ENCODE measurements at places on chromosomes 3 and 15. TPM values are rescaled to one million over a fixed set of nuclear protein-coding genes. Genes with fewer than 3 reads are reported as not detected.

The CFAP44 gene
- 8.3 TPM for total RNA-seq

DNA sequence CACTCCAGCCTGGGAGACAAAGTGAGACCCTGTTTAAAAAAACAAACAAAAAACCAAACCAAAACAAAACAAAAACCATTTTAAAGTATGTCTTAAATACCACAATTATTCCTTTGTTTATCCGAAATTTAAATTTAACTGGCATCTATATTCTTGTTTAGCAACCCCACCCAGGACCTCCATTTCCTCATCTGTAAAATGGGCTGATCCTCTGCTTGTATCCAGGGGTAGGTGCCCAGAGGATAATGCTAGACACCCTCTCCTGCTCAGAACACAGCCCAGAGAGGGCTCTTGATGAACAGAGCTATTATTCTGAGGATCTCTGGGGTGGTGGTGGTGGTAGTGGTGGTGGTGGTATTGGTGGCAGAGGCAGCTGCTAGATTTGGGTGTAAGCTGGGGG lies 9.8 kb downstream of the SH2D7 start:
- ATAC-seq: no peak

GRCh38 chr3:112857526-112857925 lies 10.9 kb upstream of the CD200R1L start:
- ATAC-seq: no peak

The RYR3 gene
- not detected for total RNA-seq

DNA sequence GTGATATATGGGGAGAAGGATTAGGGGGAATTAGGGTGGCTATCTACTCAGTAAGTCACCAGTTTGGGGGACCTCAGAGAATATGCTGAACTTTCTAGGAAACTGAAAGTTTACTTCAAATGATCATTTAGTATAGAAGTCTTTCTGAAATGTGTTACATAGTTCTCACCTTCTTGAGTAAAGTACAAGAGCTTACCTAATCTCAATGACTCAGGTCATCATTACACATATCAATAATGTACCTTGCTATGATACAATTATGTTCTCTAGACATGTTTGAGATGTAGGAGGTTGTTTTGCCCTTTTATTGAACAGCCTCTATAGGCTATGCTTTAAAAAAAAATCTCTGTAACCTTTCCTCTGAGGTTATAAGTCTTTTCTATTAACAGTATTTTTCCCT lies 50.7 kb downstream of the TMEM41A start:
- ATAC-seq: no peak

GRCh38 chr3:196889844-196890708 lies 22.4 kb downstream of the SENP5 start:
- no peak for ATAC-seq

The SCAANT1 gene
- 2.4 TPM for total RNA-seq

DNA sequence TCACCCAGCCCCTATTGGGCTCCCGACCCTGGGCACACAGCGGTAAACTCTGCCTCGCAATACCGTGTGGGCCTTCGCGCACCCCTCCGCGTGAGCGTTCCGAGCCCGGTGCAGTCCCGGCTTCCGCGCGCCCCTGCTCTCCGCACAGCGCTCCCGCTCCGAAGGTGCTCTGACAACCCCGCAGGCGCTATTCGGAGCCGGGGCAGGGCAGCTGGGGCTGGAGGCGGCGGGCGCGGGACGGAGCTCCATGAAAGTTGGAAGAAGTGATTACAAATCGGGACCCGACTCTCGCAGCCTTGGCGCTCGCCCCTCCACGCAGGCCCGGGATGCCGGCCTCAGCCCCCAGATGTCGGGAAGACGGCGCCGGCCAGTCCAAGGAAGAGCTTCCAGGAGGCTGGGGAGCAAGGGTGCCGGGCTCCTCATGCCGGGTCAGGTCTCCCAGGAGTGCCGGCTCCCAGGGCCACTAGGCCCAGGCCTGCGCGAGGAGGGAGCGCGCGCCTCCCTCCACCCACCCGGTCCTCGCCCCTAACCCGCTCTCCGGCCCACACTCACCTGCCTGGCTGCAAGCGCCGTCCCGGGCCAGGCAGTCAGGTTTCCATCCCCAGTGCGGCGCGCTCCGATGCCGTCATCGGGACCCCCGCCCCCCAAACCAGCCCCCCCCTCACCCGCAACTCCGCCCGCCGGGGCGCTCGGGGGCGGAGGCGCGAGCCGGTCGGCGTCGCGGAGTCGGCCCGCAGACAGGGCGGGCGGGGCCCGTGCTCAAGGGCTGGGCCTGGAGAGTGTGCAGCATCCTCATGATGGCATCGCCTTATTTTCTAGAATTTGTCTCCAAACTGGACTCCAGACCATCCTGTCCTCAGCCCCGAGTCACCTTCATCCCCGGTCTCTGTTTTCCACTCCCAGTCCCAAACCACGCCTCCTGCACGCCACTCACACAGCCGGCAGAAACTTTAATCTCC lies at the start of gene KIF7:
KIF7 (minus strand) TSS at position 621 of the 959 bp plus-strand sequence. CDS start 2,537 bp downstream, outside the sequence.
- ATAC-seq: peak; percentile 50

- no peak for ATAC-seq
Observed at GRCh38 chr15:68427366-68427765, 4.6 kb downstream of the ITGA11 start.

The CD96 gene
- total RNA-seq: 67.6 TPM

The GOLGA6B gene
- not detected for total RNA-seq

The SMAD6 gene
- total RNA-seq: not detected

DNA sequence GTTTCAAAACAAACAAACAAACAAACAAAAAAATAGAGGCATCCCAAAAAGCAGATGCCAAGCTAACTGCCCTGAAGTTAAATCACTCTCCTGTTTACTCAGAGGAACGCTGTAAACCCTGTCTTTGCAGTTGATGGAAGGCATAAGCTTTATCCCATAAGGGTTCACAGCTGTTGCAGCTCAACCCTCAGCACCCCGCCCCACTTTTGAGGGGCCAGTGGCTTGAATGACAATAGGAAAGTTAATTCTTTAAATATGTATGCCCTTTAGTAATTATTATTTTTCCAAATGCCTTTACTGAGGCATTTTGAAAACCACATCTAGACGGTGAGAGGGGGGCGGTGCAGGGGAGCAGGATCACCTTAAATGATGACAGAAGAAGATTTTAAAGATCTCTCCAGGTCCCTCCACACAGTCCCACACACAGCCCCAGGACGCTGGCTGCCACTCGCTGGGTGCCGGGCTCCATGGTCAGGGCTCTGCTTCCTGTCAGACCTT lies 272.1 kb downstream of the FAM43A start:
- ATAC-seq: no peak

The SLCO2A1 gene
- total RNA-seq: not detected

DNA sequence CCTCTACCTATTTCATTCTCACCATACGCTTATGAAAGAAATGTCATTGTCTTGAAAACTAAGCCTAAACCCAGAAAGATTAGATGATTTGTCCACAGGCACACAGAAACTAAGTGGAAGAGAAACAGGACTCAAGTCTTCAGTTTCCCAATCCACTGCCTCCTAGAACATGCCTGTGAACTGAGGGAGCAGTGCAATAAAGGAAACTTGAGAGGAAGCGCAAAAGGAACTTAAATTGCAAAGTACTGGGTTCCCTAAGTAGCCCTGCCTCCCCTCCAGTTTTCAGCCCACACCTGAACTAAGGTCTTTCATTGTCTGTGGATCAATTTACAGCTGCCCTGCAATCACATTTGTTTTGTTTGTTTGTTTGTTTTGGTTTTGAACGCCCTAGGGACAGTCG lies 56.7 kb upstream of the TSEN2 start:
- ATAC-seq: no peak

GRCh38 chr3:64438812-64439211 lies 213.5 kb upstream of the PRICKLE2 start:
- no peak for ATAC-seq

- no peak for ATAC-seq
Observed at GRCh38 chr3:161187046-161187445, 34.1 kb upstream of the NMD3 start.
